ENCODE measurements at places on chromosomes 4 and X. TPM values are rescaled to one million over a fixed set of nuclear protein-coding genes. Genes with fewer than 3 reads are reported as not detected.

The TCEAL6 gene
- not detected for polyA plus RNA-seq

The DNAJB14 gene
- polyA plus RNA-seq = 9.1 TPM

The FHDC1 gene
- 0.15 TPM for polyA plus RNA-seq

GRCh38 chrX:30851449-30851848 lies 37.6 kb downstream of the TAB3 start:
- no peak for DNase-seq

DNA sequence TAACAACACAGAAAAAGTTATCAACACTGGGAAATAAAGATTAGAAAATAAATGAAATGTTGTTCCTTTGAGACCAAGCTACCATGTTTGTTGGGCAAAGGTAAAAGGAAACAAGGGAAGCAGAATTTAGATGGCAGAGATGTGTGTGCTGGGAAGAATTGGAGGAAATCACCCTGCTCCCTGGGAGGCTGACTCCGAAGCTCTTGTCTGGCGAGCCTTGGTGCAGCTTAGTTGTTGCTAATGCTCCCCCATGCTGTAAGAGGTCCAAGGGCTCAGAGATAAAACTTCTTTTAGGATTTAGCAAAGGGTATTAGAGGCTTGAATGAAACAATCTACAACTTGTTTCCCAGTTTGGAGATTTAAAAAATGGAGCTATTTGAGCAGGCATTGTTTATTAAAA lies 123.8 kb upstream of the DDIT4L start:
- no peak for DNase-seq

GRCh38 chrX:43974741-43975465 lies 1.7 kb upstream of the NDP start:
- no peak for DNase-seq

GRCh38 chr4:78561677-78562076 lies 10.1 kb downstream of the ANXA3 start:
- peak; percentile 21 for DNase-seq

DNA sequence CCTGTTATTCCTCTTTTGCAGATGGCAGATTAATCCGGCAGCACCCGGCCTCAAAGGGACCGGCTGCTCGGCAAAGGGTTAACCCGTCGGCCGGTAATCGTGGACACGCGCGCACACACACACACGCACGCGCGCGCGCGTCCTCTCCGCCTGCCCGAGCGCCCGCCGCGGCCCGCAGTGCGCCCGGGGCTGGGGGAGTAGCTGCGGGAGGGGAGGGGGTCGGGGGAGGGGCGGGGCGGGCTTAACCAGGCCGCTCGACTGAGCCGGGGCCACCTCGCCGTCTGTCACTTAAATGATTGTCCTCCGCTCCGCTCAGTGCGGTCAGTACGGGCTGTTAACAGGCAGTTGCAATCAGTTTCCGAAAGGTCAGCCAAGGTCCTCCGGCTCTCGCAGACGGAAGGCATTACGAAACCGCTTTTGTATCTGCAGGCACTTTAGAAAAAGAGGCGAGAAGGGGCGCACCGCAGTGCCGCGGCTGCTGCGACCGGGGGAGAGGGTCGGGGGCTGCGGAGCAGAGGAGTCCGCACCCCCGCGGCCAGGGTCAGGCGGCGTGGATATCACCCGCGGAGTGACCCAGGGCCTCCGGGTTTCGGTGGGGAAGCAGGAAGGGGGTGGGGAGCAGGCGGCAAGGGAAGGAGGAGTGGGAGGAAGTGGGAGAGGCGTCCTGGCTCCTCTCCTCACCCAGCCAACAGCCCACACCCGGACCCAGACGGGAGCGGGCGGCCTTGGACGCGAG lies 57.3 kb upstream of the BCOR start:
- peak; percentile 87 for DNase-seq

DNA sequence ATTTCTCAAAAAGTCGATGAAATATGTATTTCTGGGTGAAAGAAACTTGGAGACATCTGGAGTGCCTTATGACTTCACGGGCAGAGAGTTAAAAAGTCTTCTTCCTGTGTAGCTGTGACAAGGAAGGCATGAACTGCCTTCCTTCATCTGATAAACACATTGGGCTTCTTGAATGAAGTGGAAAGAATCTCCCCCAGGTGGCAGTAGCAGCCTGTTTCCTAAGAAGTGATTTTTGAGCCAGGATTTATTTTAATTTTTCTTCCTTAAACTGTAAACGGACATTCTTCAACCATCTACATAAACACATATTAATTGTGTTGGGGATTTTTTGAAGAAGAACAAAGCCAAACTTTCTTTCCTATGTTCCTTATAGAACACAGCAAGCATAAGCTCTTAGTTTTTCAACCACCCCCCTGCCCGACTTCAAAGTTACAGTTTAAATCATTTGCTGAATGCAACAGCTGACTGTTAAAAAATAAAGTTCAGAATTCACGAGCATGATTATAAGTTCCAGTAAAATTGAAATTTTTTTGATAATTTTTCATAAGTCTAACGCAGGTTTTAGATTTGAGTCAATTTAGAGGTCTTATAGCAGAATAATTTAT lies 980 bp upstream of the GIMD1 start:
- DNase-seq = peak; percentile 42

DNA sequence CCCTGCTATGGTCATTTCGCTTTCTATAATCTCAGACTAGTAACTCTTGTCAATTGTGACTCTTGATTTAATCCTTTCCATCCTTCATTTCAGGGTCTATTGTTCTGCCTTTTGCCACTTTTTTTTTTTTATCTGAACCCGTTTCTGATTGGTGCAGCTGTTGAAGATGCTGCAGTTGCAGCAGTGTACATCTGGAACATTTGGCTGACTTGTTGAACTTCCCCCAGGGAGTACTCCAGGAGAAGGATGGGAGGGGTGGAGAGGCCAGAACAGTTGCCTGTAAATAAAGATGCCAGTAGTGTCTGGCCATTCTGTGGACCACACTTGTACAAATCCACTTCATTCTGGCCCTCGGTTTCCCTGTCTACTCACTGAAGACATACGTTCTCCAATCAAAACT lies 1.0 kb upstream of the EDA start:
- no peak for DNase-seq

- no peak for DNase-seq
Measured at GRCh38 chrX:87392369-87392768, 125.2 kb upstream of the KLHL4 start.

GRCh38 chr4:14131335-14131734 lies 503.8 kb upstream of the BOD1L1 start:
- no peak for DNase-seq

Measured in HepG2 (cell line).